Effector memory CD4-positive, alpha-beta T cell (primary cell): ENCODE measurements at places on chromosomes 12 and 14.
A peak's percentile ranks its signal among the peaks of the same experiment; 100 is the strongest.

DNA sequence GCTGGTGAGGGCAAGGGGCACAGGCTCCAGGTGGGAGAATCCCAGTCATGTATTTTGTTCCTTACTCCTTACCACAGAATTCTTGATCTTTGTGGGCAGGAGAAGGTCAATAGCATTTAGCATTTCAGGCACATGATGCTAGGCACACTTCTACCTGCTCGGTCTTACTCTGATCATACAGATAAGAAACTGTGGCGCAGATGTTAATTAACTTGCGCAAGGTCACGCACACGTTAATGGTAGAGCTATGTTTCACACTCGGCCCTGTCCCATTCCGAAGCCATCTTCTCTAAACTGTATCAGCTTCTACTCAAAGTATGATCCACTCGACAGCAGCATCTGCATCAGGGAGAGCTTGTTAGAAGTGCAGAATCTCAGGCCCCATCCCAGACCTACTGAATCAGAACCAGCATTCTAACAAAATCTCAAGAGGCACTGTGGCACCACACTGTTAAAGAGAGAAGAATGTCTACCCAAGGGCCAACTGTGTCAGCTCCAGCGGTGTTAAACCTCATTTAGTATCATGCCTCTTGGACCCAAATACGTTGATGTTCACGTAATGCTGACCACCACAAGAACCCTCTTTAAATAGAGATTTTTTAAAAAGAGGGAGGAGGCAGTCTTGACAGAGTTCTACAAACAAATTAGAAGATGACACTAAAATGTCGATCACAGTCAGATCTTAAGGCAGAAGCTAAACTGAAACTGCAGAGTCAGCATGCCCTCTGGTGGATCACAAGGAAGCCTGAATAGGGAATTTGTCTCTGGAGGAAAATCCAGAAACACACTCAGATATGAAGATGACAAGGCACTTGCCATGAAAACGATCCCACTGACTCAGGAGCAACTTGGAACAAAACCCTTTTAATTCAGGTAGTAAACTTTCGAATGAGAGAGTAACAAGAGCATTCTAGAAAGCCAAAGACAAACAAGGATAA, 7.3 kb downstream of the STXBP6 start:
- no peaks in the 10 kb centered on the region for H3K4me1 ChIP-seq
- H3K27ac ChIP-seq: no peak overlapping the region
- no peaks in the 10 kb centered on the region for H3K27me3 ChIP-seq

DNA sequence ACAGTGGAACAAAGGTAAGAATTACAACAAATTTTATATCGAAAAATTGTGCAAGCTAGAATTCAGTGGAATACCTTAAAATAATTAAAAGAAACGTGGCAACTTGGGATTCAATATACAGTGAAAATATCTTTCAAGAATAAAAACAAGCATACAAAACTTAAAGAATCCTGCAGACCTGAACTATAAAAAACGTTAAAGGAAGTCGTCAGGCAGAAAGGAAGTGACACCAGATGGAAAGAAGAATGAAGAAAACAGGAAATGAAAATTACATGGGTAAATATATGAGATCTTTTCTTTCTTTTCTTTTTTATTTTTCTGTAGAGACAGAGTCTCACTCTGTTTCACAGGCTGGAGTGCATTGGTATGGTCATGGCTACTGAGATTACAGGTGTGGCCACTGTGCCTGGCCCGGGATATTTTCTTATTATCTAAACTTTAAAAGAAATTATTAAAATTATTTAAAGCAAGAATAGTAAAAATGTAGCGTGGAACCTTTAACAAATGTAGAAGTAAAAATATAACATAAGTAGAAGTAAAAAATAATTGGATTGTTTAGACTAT, 4.7 kb downstream of the MGP start:
- H3K36me3 ChIP-seq: no peaks in the 10 kb centered on the region
- no peak overlapping the region for H3K27ac ChIP-seq
- DNase-seq: no peak
- no peaks in the 10 kb centered on the region for H3K27me3 ChIP-seq
- peaks cover 8% of the 10 kb centered on the region for H3K4me1 ChIP-seq

DNA sequence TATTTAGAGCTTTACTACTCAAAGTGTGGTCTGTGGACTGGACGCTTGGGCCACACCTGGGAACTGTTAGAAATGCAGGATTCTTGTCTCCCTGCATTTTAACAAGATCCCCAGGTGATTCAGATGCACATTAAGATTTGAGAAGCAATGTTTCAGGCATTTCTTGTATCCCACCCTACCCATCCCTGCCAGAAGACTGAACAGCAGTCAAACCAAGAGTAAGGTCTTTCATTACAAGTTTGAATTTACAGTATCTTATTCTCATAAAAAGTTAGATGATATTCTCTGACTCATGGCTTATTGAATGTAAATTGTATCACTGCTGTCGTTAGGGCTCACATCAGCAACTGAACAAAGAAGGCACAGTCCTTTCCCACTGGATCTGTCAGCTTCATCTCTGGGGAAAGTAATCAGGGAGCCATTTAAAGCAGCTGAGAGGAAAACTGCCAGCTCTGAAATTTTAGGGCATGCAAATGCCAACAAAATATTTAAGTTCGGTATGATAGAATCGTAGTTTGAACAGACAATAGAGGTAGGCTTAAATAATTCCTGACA, 141.1 kb downstream of the AKAP6 start:
- H3K27me3 ChIP-seq: no peaks in the 10 kb centered on the region
- no peaks in the 10 kb centered on the region for H3K4me1 ChIP-seq

- no peaks in the 10 kb centered on the region for H3K27me3 ChIP-seq
- DNase-seq: no peak
- H3K4me3 ChIP-seq: peak overlapping the region; percentile 77
- H3K27ac ChIP-seq: peak overlapping the region; percentile 81
Measured at GRCh38 chr12:57488402-57489156, 711 bp downstream of the MARS1 start.

DNA sequence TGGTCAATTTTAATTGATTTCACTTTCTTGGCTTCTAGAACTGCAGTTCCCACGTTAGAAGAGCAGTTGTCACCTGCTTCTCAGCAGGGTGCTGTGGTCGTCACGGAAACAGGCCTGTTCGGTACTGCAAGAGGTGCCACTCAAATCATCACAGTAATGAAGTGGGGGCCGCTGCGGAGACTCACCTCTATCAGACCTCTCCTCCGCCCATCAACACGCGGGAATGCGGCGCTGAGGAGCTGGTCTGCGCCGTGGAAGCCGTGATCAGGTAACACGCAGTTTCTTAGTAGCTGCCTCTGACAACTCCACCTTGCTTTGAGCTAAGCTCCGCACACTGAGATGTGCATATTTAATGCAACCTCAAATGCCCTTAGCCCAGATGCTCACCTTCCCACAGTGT, 107.2 kb downstream of the UNC79 start:
- no peaks in the 10 kb centered on the region for H3K4me1 ChIP-seq
- H3K36me3 ChIP-seq: no peaks in the 10 kb centered on the region
- no peak overlapping the region for H3K4me3 ChIP-seq
- no peak overlapping the region for H3K27ac ChIP-seq

DNA sequence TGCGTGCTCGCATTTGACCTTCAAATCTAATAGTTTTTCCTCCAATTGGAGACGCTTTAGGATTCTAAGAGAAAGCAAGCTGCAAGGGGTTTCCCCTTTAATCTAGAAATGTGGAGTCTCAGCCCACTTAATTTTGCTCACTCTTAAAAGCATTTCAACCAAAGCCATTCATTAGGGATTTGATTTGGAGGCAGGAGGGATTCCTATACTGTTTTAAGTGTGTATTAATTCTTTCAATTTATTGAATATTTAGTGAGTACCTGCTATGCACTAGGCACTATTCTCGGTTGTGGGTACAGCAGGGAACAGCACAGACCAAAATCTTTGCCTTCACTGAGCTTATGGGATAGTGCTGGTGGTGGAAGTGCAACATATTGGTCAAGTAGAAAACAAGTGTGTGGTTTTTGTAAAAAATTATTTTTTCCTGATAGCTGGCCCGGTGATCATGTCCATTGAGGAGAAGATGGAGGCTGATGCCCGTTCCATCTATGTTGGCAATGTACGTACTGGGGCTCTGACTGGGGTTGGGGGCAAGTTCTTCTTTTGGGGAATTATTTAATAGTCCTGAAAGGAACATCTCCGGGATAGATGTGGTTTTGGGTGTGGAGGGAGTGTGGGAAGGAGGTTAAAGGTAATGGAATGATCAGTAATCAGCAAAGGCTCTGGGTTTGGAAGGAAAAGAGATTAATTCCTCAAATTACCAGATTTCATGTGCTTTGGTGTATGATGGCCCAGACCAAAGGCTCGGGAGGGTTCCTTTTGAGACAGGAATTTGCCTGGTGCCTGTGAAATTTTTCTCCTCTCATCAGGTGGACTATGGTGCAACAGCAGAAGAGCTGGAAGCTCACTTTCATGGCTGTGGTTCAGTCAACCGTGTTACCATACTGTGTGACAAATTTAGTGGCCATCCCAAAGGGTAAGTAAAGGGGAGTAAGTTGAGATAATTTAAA, 1.6 kb downstream of the PABPN1 start:
- peaks cover 8% of the 10 kb centered on the region for H3K4me1 ChIP-seq
- H3K27me3 ChIP-seq: no peaks in the 10 kb centered on the region
- peak overlapping the region; percentile 73 for H3K4me3 ChIP-seq
- peak overlapping the region; percentile 91 for H3K27ac ChIP-seq
- DNase-seq: no peak
